ENCODE measurements at places on chromosomes 4 and X.

DNA sequence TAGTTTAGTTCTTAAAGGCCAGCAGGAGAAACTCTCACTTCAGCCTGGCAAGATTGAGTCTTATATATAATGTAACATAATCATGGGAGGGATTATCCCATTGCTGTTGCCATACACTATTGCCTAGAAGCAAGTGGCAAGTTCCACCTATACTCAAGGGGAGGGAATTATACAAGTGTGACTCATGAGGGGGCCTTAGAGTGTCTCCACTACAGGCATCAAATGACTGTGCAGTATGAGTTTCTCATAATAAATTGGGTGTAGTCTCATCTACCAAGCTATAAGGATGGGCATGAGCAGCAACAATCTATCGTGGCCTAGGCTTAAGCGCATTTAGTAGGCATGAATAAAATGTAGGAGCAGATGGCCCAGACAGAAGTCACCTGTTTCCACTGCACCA is 89.1 kb upstream of the C1GALT1C1 start:
- DNase-seq = no peak

GRCh38 chr4:23822181-23822580 is 67.7 kb downstream of the PPARGC1A start:
- no peak for DNase-seq

- DNase-seq = no peak
Measured at GRCh38 chr4:6971536-6972374, 62.1 kb downstream of the TBC1D14 start.

GRCh38 chrX:47927212-47927611 is 76.6 kb downstream of the ZNF182 start:
- DNase-seq = no peak

DNA sequence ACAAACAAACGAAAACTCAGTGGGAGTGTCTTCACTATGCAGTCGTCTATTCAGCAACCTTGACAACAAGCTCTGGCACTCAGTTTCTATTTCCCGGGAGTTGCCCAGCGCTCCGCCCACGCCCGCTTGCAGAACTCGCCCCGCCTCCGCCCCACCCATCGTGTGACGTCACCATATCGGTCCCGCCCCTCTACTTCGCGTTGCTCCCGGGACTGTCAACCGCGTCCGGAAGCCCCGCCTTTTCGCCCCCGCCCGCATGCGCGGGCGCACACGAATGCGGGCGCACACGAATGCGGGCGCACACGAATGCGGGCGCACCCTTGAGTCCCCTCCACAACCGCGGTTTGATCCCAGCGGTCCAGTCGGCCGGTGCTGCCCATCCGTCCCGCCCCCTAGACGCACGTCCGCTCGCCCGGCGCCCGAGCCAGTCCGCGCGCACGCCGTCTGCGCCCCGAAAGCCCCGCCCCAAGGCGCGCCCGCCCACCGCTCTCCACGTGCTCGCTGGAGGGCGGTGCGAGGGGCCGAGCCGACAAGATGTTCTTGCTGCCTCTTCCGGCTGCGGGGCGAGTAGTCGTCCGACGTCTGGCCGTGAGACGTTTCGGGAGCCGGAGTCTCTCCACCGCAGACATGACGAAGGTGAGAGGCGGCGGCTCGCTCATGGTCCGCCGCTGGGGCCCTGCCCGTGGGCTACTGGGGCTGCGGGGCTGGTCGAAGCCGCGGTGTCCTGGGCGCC is at the start of gene LAP3:
Gene LAP3, plus strand, starts transcription at position 267 of the 733 bp plus-strand sequence. Its CDS starts 268 bp downstream, at position 535.
- peak; percentile 94 for DNase-seq

Measured in stimulated activated CD8-positive, alpha-beta memory T cell treated with anti-CD3 and anti-CD28 coated beads, Interleukin-4, amount 100 ng/mL, for 4 hours (primary cell).